ENCODE measurements at places on chromosomes 2 and 18.

DNA sequence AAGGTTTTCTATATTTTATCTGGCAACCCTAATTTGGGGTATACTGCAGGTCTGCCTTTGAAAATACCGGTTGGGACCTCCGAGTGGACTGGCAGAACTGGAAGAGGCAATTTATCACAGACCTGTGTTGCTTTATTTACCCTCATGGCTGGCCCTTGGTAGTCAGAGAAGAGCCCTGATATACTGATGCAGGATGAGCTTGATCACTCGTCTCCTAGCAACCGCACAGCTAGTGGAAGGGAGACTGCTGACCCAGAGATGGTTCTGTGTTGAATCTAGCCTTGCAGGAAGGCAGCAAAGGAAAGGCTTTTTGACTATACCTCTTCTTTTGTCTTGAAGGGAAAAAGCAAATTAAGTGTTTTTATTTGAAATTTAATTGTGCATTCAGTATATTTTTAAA lies 154.7 kb downstream of the EML6 start:
- no peak for DNase-seq

DNA sequence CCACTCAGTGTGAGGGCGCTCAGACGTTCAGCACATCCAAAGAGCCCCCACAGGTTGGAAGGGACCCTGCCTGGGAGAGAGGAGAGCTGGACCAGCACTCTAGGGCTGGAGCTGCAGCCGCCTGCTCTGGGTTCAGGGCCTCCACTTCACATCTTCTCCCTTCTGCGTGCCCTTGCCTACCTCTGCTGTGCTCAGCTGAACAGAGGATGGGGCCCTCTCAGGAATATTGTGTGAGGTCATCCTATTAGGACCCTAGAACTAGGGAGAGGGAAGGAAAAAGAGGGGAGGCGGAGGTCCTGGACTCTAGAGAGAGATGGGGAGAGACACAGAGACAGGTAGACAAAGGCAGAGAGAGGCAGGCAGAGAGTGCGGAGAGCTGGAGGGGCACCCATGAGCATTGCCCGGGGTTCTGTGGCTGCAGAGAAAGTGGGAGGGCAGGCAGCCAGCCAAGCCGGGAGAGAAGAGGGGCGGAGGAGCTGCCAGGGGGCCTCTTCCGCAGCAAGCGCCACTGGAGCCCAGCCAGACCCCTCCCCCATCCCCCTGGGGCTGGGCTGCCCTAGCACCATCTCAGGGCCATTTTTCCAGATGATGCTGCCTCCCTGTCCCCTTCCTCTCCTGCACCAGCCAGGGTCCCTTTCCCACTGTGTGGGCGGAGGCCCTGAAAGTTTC lies 8.3 kb upstream of the TNS1 start:
- no peak for DNase-seq

- no peak for DNase-seq
These were observed 2.0 kb downstream of the IKZF2 start for GRCh38 chr2:213149294-213149875.

DNA sequence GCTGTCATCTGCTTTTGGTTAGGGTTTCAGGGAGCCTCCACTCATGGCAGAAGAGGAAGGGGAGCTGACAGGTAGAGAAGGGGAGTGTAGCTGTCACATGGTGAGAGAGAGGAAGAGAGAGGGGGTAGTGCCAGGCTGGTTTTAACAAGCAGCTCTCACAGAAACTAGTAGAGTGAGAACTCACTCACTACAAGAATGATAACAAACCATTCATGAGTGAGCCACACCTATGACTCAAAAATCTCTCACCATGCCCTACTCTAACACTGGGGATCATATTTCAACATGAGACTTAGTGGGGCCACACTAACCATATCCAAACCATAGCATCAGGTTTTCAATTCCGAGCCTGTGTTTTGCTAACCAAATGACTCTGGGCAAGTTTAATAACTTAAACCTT lies 274.9 kb upstream of the VWC2L start:
- DNase-seq = no peak

DNA sequence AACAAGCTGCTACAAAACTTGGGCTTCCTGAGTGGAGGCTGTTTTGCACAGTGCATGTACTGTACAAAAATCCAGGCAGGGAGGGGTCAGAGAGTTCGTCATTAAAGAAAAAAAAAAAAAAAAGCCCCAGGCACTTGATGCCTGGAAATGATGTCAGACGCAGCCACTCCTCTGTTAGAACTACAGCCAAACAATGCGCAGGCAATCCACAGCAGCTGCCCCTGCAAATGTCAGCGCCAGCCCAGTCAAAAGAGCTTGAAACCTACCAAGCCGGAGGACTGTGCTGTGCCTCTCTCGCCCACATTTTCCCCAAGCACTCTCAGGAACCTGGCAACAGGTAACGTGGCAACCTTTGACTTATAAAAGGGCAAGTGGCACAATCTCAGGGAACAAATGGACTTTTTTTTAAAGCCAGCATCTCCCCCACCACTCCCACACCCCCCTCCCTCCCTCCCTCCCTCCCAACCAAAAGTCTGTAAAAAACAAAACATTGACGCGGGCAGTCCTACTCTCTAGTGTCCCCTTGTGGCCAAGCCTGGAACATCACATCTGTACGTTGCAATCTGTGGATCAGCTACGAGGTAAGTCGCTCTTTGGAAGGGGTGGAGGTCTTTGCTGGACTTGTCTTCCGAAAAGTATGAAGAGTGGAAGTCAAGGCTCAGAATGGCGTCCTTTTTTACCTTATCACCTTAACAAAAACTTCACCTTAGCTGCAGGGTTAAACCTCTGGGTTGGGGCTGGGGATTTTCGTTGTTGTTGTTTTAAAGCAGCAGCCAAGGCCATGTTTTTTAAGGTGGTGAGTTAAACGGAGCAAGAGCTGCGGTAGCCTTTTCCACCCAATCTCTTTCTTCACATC lies 144.2 kb downstream of the TGIF1 start:
- DNase-seq = peak; percentile 89

DNA sequence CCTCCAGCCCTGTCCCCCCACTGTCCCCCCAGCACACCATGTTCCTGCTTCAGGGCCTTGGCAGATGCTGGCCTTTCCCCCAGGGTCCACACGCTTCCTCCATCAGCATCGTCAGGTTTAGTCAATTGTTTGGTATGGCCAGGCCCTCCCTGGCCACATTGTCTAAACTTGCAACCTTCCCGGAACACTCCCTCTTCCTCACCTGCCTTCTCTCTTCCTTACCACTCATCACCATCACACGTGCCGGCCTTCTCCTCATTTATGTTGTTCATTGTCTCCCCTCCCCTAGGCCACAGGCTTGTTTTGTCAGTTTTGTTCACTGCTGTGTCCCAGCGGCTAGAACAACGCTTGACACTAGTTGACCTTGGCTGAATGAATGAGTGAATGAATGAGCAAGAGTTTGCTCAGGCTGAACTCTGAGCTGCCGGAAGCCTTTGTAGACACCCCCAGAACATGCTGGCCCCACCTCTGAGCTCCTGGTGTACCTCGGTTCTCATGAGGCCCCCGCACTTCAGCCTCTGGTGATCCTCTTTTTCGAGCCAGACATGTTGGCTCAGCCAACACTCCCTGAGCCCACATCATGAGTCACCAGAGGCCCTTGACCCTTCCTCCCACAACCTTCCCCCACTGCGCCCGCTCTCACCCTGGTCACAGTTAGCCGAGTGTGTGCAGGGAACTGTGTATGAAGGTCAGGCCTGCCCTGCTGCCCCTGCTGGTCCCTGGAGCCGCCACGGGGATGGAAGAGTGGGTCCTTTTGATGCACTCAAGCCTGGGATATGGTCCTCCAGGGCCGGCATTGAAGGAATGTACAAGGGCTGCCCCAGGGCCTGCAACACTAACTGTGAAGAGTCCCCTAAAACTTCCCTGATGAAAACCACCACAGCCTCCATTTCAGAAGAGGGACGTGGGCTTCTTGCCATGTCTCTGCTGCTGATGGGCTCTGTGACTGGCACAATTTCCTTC lies 57.5 kb downstream of the HS1BP3 start:
- no peak for DNase-seq

- DNase-seq = no peak
These were observed 87.0 kb upstream of the TMEM200C start for GRCh38 chr18:5982332-5982731.

Data from hematopoietic multipotent progenitor cell treated with erythropoietin and hydrocortisone succinate and interleukin-3 and kit ligand, for 15 days (in vitro differentiated cells).